ENCODE measurements at places on chromosomes 16 and 17.

DNA sequence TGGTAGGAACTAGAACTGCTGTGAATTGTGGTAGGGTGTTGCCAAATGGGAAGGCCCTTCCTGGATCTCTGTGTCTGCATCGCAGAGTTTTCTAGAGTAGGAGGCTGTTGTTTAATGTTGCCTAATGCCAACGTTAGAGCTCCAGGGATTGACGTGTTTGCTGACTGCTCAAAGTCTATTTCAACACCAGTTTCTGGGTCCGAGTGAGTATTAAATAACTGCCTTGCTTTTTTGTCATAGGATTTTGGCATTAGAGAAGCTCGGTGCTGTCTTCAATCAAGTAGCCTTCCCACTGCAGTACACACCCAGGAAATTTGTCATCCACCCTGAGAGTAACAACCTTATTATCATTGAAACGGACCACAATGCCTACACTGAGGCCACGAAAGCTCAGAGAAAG, 40.0 kb downstream of the SF3B3 start:
- DNase-seq: no peak

DNA sequence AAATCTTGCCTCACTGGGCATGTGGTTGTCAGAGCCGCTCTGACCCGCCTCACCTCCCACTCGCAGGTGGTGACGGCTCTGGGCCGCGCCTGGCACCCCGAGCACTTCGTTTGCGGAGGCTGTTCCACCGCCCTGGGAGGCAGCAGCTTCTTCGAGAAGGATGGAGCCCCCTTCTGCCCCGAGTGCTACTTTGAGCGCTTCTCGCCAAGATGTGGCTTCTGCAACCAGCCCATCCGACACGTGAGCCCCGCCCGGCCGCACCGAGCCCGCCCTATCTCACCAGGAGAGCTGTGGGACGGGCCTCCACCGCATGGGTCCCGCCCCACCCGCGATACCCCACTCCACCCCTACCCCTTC, 4.0 kb downstream of the TGFB1I1 start:
- no peak for DNase-seq

DNA sequence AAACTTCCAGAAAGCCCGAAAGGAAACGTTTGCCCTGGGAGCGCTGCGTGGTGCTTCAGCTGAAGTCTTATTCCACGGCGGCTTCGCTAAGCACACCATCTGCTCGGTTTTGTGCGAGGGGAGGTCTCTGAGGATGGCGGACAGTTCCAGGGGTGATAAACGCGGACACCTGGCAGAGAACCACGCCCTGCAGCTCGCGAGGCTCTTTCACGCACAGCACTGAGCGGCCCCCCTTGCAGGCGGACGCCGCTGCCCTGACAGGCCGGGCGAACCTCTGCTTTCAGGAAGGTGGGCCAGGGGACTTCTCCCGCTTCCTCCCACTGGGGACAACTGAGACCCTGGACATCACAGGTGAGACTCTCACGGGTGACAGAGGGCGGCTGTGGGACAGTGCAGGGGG, 3.7 kb downstream of the MVD start:
- DNase-seq: no peak

GRCh38 chr17:79258843-79259242, 184.2 kb downstream of the ENGASE start:
- DNase-seq: no peak

DNA sequence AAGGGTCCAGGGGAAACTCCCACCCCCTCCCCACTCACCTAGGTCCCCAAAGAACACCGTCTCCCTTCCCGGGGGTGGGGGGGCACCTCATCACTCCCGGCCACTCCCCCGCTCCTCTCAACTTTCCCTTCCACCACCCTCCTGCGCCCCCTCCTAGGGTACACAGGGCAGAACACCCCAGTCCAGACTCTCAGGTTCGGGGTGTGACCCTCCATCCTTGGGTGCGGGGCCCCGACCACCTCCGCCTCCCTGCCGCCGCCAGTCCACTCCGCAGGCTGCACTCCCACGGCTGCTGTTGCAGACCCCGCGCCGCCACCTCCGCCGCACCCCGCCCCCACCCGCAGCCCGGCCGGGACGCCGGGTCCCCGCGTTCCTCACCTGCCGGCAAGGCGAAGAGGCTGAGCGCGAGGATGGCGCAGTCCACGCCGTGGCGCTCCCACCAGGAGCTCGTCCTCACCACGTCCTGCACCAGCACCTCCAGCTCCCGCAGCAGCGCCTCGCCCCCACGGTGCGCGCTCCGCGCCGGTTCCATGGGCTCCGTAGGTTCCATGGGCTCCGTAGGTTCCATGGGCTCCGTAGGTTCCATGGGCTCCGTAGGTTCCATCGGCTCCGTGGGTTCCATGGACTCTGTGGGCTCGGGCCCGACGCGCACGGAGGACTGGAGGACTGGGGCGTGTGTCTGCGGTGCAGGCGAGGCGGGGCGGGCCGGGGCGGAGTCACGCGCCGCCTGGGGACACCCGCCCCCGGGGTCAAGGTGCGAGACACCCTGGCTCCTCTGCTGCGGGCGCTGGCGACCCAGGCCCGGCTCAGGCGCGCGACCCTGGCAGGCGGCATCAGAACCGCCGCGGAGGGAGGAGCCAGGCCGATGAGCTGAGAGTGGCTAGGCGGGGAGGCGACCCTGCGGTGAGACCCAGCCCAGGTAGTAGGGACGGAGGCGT, at the start of gene FADS6:
Gene FADS6 (minus strand): TSS at position 660 of the 938 bp plus-strand sequence. CDS start 38 bp downstream, at position 622.
- no peak for DNase-seq

GRCh38 chr17:4870855-4871254, 28.5 kb upstream of the C17orf107 start:
- DNase-seq: no peak
